Fibroblast of skin of back (primary cell): ENCODE measurements at places on chromosomes 7 and 10.

DNA sequence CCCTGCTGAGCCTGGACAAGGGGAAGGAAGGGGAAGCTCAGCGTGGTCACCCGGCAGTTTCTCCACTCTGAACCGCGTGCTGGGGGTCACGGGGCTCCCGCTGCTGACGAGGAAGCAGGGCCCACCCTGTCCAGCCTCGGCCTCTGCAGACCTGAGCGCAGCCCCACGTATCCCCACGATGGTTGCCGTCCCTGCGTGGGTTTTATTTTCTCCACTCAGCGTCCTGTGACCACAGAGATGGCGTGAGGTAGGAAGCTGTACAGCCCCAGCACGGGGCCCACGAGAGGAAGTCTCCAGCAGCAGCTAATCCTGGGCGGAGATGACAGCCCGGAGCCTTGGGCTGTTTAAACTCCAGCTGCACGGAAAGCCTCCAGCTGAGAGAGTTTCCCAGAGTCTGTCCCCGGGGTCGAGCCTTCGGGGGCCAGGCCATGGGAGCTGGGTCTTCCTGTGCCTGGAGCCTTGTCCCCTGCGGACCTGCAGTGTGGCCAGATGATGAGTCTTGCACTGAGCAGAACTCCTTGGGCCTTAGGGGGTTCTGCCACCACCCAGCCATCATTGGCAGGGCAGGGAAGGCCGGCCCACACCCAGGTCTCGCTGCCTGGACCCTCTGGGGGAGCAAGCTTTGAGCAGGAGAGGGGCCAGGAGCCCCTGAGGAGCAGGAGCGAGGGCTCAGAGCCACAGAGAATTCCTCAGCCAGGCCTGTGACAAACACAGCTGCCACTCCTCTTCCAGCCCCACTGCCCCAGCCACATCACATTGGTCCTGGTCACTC, 72.8 kb upstream of the FAM20C start:
- DNase-seq: peak; percentile 29

GRCh38 chr7:155053002-155053401, 17.1 kb upstream of the HTR5A start:
- no peak for DNase-seq

GRCh38 chr7:44193011-44193802, 4.0 kb upstream of the GCK start:
- no peak for DNase-seq

DNA sequence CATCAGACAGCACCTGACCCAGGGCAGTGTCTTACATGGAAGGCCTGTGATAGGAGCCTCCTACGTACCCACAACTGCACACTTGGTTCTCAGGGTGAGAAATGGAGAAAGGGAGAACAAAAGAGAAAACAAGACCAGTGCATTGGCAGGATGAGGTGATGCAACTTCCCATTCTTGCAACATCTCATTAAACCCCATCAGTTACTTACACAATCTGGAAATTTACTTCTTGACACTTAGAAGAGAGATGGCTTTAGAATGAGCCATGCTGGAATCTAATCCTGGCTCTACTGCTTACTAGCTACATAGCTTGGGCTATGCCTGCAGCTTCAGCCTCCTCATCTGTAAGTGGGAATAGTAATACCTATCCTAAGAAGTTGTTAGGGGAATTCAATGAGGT, 391.7 kb downstream of the KCNMA1 start:
- DNase-seq: no peak

- no peak for DNase-seq
Measured at GRCh38 chr7:4216016-4216415, 466.1 kb upstream of the FOXK1 start.

GRCh38 chr7:157404845-157405481, 68.2 kb downstream of the DNAJB6 start:
- DNase-seq: peak; percentile 69

DNA sequence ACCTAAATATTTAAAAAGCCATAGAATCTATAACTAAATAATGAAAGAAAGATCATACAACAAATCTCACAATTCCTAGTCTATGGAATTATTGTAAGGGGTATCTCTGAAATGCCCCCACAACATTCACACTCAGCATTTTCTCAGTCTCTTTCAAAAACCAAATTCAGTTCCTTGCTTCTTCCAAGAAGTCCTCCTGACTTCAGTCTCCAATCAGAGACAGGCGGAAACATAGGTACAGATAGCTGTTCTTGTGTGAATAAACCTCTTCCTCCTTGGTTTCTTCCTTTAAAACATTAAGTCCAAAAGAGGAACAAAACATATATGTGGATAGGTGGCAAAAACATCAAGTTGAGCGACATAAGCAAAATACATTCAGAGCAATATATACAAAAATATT, 13.9 kb upstream of the FBXW4 start:
- no peak for DNase-seq

- no peak for DNase-seq
Measured at GRCh38 chr7:81993186-81993585, 223.3 kb upstream of the HGF start.

GRCh38 chr10:122571892-122572291, 11.3 kb downstream of the DMBT1 start:
- DNase-seq: no peak

- DNase-seq: peak; percentile 7
Measured at GRCh38 chr7:104790440-104790839, 223.6 kb upstream of the KMT2E start.

DNA sequence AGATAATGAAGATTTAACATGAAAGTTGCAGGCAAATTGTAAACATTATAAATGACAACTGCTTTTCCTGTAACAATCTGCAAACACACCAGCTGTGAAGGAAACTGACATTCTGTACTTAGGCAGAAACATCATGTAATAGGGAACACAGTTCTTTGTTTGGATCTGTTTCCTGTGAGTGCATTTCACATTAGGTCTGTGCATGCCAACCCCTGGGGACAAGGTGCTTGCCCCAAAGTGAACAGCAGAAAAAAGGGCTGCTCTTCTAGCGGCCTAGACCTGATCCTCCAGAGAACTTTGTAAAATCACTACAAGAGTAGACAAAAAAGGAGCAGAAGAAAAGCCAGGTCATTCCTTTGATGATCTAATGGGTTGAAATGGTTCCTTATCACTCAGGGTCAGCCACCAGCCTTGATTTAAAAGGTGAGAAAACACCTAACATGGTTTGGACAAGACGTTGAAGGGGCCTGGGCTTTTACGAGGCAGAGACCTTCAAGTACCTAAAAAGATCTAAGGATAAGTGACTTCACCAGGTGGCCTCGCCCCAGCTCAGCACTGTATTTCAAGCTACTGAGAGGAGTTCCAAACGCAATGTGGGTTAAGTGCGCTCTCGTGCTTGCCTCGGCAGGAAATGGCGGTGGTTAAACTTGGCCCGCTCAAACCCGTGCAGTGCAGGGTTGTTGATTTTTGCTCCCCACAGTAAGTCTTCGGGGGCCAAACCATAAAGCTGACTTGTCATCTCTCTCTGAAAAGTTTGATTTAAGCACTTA, 249.7 kb downstream of the CREB5 start:
- no peak for DNase-seq

GRCh38 chr10:67803588-67804394, 34.2 kb downstream of the DNAJC12 start:
- no peak for DNase-seq

GRCh38 chr7:34155220-34155908, 250.0 kb downstream of the BMPER start:
- peak; percentile 95 for DNase-seq
